ENCODE measurements at places on chromosomes 16 and 17.

- DNase-seq, result no peak
Measured at GRCh38 chr17:44444735-44445105, 55.3 kb upstream of the ITGA2B start.

- no peak for DNase-seq
Measured at GRCh38 chr17:43479948-43480347, 3.8 kb upstream of the DHX8 start.

GRCh38 chr16:386641-387156 lies 4.9 kb upstream of the PGAP6 start:
- no peak for DNase-seq

GRCh38 chr16:68512183-68512582 lies 26.9 kb upstream of the ZFP90 start:
- no peak for DNase-seq

GRCh38 chr17:57993471-57994365 lies 5.7 kb upstream of the VEZF1 start:
- no peak for DNase-seq

- no peak for DNase-seq
Measured at GRCh38 chr16:84501077-84501735, 3.3 kb downstream of the MEAK7 start.

GRCh38 chr17:3710951-3711383 lies 12.7 kb upstream of the HASPIN start:
- DNase-seq, result no peak

DNA sequence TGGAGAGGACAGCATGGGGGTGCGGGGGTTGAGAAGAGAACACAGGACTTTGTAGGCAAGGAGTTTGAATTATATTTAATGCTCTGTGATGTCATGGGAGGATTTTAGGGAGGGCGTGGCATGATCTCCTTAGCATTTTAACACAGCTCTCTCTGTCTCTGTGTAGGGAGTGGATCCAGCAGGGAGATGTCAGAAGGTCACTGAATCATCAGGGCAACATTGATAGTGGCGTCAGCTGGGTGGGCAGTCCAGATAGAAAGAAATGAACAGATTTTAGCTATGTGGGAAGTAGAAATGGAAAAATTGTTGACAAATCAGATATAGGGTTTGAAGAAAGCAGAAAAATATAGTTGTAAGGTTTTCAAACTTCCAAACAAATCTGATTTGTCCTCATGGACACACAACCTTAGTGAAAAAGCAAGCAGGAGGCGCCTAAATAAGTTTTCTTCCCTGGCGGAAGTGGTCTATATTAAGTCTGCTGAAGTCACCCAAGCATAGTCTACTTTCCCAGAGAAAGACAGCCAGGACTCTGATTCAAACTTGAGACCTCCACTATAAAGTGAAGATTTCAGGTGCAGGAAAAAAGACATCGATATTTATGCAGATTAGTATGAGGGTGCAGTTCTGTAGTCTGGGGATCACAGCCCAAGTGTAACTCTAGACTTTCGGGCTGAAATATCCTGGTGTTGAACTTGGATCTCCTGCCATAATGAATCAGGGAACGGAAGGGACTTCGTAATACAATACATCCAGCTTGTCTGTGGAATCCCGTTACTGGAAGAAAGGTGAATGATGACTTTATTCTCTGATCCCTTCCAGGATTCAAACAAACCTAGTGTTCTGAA lies 10.1 kb upstream of the PCTP start:
- no peak for DNase-seq

GRCh38 chr17:1003972-1004768 lies 7.2 kb downstream of the TIMM22 start:
- no peak for DNase-seq

DNA sequence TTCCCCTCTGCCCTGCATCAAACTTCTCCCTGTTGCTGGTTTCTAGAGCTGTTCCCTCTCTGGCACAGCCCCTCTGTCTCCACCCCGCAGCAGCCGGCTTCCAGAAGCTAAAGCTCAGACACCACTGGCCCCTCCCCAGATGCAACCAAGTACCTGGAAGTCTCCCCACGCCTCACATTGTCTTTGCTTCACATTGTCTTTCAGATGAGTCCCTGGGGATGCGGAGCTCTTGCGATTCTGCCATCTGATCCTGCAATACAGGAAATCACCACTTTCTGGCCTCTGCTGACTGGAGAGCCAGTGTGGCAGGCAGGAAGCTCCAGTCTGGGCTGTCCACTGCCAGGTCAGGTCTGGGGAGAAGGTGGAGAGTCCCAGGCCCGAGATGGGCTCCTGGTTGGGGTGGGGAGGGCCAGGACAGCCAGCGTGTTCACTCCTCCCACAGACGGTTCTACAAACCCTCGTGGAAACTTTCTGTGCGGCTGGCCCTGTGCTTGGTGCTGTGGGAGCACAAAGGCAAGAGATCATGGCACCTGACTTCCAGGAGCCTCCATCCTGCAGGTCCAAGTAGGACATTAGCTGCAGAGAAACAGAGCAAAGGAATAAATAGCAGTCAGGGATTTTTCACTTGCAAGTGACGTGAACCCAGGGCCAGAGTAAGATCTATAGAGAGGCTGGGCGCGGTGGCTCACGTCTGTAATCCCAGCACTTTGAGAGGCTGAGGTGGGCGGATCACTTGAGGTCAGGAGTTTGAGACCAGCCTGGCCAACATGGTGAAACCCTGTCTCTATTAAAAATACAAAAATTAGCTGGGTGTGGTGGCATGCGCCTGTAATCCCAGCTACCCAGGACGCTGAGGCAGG lies 47.9 kb upstream of the MAP3K14 start:
- peak; percentile 85 for DNase-seq

GRCh38 chr17:63445571-63445953 lies 544 bp downstream of the CYB561 start:
- DNase-seq, result no peak

DNA sequence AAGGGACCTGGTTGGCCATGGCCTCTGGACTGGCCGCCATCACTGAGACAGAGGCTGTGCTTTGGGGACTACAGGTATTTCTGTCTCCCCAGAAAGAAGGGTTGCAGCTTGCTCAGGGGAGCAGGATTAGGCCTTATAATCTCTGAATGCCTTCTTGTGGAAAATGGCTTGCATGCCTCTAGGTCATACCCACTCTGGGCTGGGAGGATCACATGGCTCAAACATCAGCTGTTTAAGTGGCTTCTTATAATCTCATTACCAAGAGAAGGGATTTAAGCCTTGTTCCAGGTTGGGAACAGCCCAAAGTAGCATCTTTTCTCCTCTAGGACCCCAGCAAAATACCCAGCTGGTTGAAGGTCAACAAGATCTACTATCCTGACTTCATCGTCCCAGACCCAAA lies 19.1 kb downstream of the LIG3 start:
- no peak for DNase-seq

DNA sequence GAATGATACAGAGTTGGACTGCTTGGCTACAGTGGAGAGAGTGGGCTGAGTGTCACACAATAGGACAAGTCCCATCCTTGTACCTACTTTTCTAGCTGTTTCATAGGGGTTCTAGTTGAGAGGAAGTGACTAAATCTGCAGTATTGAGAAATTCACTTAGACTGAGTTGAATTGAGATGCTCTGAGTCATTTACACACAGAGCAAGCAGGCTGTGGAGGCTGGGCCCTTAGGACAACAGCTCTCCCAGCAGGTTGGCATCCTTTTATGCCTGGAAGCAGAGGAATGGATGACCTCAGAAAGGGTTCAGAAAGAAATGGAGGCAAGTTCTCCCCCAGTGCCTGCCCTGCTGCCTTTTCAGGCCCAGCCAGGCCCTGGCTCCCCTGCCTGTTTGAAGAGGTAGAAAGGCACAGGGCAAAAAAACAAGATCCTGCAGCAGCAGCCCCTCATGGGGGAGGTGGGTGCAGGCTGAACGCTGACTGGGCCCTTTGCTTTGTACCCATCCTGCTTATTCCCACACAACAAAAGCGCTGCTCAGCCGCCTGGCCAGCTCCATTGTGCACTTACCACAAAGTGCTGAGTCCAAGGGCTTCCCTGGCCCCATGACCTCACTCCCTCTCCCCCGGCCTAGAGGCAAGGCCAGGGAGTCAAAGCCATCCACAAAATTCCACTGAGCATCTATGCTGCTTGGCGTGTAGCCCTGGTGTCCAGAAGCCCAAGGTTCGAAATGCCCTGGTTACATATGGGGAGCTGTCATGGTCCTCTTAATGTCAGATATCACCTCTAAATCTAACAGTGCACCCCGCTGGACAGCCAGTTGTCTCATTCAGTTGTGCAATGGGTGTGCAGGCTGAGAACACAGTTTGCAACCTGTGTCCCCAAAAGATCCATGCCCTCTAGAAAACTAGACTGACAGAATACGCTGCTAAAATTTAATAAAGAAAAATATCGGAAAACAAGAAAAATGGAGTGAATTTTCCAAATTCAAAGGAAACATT lies 5.4 kb upstream of the CRYBA1 start:
- no peak for DNase-seq

- DNase-seq, result no peak
Measured at GRCh38 chr17:8818654-8819330, 19.6 kb upstream of the MFSD6L start.

DNA sequence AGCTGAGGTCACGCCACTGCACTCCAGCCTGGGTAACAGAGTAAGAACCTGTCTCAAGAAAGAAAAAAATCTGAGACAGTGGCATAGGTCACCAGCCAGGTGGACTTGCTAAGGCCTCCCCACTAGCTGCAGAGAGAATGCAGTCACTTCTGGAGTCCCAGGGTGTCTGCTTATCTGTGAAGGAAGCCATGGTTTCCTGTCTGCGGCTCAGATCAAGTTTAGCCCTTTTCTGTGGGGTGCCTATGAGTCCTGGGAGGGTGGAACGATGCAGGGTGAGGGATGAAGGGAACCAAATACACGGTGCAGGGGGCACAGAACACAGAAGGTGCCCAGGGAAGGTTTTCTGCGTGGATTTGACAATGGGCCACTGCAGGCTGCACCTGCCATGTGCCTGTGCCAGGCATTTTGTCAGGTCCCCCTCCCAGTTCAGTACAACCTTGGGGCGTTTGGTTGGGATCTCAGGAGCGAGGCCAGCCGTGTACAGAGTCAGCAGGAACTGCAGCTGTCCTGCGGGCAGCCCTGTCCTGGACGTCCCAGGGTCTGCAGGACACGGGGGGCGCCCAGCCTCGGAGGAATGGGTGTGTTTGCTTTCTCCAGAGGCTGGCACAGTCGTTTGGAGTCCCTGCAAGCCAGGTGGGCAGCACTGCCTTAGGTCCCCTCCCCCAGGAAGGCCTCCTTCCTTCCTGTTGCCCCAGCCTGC lies 41.8 kb downstream of the RAB11FIP4 start:
- DNase-seq, result no peak

DNA sequence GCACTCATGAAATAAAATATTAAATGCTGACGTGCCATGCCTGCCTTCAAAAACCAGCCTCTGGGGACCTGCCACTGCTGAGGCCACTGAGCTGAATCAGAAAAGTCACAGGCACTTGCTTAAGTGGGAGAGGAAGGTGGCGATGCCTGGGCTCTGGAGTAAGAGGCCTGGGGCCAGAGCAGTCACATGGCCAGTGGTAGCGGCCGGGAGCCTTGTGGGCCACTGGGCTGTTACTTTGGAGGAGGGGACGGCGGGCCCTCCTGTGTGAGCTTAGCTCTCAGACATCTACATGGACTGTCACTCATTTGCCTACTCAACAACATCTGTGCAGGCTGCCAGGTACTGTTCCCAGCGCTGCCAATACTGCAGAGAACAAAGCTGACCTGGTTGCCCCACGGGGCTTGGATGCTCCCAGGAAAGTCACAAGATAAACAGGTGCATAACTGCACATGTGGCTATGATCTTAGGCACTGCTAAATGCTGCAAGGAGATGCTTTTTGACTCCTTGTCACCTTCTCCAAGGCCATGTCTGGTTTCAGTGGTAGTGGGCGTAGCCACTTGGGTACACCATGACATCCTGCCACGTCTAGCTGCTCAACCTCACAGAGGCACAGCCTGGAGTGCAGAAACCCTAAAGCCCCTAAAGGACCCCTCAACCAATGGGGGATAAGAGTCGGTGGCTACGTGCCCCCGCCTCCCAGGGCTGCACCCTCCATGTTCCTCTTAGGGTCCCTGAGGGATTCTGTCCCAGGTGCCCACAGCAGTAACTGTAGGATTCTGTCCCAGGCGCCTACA lies 11.6 kb downstream of the COTL1 start:
- DNase-seq, result no peak

DNA sequence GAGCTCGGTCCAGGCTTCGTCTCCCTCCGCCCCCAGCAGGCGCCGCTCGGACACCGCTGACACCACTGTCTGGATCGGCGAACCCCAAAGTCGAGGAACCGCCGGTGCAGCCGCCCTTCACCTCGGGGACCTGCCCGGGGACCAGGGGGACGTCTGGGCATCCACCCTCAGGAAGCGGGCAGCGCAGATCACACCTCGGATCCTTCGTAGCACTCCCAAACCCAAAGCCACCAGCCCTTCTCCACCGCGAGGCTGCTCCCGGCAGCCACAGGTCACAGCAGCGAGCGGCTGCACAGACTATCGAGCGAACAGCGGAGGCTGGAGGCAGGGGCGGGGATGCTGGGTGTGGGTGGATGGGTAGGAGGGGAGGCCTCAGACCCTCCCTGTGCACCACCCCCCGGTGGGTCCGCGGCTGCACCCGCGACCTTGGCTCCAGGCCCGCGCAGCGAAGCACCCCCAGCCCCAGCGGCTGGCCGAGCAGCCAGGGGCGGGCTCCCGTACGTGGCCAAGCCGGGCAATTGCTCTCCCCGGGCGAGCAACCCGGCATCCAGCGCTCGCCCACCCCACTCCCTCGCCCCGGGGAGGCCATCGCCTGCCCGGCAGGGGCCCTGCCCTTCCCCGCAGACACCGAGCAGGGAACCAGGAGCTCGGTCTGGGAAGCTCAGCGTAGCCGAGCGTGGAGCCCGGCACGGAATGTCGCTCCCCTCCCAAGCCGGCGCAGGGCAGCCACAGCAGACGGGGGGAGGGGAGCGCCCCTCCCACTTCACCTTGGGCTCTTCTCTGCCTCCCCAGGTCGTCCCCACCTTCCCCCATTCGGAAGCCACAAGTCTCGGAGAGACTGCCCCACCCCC lies 1.0 kb downstream of the SDK2 start:
- no peak for DNase-seq

DNA sequence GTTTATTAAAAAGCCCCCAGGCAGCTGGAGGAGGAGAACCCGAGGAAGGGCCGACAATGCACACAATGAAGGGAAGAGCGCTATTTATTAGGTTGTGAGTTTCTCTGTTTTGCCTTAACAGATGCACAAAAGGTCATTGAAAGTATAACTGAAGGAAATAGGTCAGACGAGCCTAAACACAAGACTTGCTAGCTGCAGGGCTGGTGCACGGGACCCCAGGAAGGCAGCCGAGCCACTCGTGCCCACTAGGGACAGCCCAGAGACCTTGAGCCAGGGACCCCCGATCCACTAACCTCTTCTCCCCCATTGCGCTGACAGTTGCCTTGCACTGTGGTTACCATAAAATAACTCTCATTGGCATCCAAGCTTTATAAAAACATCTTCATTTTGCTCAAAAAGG lies 11.3 kb downstream of the LITAFD start:
- no peak for DNase-seq
